ENCODE measurements at places on chromosomes 2 and 18.

- no peak for DNase-seq
These were observed 86.9 kb downstream of the FAM117B start for GRCh38 chr2:202721621-202722020.

DNA sequence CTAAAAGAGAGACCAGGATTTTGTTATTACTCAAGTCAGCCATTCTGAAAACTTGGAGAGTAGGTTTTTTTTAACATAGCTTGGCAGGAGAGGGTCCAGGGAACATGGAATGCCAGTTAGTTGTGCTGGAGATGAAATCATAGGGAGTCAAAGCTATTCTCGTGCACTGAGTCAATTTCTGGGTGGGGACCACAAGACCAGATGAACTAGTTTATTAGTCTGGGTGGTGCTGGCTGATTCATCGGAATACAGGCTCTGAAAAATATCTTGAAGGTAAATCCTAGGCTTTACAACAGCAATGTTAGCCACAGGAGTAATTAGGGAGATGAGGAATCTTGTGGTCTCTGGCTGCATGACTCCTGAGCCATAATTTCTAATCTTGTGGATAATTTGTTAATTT, 921.4 kb downstream of the TRIB2 start:
- DNase-seq: no peak

GRCh38 chr2:39120521-39120770, 405 bp downstream of the SOS1 start:
- DNase-seq: no peak

DNA sequence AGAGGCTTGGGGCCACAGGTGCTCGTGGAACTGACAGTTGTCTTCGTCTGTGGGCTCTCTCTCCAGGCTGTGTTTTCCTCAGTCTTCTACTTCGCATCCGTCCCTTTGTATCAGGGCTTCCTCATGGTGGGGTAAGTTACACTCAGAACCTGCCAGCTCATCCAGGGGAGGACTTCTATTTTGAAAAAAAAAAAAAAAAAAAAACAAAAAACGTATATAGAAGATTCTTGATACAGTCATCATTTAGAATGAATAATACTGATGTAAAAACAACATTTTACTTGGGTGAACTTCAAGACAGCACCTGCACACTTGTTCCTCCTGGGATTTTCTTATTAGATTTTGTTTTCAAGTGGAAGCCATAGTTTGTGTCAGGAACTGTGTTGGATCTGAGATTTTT, 47.7 kb upstream of the NFATC1 start:
- DNase-seq: no peak

DNA sequence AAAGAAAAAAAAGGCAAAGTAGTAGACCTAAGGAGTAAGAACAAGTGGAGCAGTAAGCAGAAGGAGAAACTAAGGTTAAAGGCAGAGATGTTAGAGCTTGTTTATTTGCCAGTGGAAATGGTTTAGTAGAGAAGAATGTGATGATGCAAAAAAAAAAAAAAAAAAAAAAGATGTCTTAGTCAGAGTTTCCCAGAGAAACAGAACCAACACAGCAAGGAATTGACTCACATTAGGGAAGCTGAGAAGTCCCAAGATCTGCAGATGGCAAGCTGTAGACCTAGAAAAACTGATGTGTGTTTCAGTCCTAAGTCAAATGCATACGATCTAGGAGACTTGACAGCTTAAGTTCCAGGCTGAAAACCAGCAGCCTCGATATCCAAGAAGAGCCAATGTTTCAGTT, 1548.8 kb upstream of the LRRTM1 start:
- no peak for DNase-seq

- DNase-seq: no peak
These were observed 79.6 kb downstream of the SLC4A10 start for GRCh38 chr2:161703863-161704262.

- DNase-seq: no peak
These were observed 28.0 kb downstream of the TANC1 start for GRCh38 chr2:158996378-158996993.

DNA sequence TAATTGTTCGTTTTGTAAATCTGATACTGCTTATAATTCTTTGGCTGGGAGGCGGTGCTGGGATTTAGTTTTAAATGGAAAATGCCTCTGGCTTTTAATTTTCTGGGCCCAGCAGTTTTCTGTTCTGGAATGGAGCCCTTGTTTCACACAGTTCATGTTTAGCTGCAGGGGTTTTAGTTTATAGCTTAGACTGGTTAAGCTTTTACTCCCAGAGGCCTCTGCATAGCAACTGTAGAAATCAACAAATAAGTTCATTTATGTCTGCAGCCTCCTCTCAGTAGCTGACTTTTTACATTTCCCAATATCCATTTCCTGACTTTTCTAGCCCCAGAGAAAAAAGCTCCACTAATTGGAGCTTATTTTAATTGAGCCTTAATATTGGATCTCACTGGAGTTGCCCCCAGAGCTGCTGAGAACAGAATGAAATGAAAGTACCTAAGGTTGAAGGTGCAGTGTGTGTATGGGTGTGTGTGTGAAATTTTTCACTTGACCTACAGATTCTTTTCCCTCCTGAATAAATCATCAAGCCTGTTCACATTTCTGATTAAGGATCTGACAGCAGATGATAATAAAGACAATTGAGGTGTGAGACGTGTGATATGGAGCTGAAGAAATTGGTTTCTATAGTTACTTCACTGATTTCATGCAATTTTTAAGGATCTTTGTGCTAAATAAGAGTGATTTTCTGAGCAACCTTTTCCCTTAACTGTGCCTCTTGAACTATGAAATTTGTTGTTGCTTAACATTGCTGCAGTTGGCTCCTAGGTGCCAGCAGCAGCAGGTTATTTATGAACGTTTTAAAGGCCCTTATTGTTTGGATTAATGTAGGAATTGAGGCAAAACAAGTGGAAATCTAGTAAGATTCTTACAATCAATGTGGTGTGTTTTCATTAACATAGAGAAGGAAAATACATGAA, 109.6 kb downstream of the TAF4B start:
- no peak for DNase-seq

DNA sequence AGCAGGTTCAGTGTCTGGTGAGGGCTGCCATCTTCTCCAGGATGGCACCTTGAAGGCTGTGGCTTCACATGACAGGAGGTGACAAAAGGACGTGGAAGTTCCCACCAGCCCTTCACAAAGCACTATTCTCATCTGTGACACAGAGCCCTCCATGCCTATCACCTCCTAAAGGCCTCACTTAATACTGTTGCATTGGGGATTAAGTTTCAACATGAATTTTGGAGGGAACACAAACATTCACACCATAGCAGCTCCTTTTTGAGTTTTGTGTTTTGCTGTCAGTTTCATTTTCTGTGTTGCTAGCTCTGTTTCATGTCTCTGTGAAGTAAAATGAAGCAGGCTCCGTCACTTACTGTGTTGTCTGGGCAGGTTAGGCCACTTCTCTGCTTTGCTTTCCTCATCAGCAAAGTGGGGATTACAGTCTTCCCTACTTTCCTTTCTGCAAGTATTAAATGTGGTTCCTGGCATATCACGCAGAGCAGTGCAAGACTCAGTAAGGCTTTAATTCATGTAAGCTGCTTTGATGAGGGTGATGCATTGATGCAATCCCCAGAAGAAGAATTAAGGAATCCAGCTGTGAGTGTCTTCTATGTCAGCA, 31.6 kb downstream of the LIMS1 start:
- DNase-seq: no peak

Measured in stimulated activated CD4-positive, alpha-beta T cell treated with anti-CD3 and anti-CD28 coated beads, TNF-alpha, amount 100 ng/mL, for 24 hours (primary cell).